Stimulated activated CD8-positive, alpha-beta memory T cell treated with anti-CD3 and anti-CD28 coated beads, Interleukin-4, amount 100 ng/mL, for 1 hour (primary cell): ENCODE measurements at places on chromosomes 12 and 14.

- DNase-seq, result no peak
These were observed 98.6 kb downstream of the IRF2BPL start for GRCh38 chr14:76929927-76930326.

DNA sequence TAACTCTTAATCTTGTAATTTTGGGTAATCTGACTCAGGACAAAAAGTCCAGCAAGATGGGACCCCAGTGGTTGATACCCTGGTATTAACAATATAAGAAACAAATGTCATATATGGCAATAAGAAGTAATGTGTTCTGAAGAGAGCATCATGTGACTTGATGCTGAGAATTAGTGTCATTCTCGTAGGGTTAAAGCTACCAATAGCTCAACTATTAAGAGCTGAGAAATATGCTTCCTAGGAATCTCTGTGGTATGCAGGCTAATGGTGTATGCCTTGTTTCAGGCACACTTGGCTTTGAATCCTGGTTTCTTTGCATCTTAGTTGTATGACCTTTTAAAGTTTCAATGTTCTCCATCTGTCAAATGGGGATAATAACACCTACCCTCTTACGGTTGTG is 9.1 kb downstream of the MYRFL start:
- no peak for DNase-seq

- DNase-seq, result no peak
These were observed 156.5 kb upstream of the PLEKHG7 start for GRCh38 chr12:92546259-92546634.

DNA sequence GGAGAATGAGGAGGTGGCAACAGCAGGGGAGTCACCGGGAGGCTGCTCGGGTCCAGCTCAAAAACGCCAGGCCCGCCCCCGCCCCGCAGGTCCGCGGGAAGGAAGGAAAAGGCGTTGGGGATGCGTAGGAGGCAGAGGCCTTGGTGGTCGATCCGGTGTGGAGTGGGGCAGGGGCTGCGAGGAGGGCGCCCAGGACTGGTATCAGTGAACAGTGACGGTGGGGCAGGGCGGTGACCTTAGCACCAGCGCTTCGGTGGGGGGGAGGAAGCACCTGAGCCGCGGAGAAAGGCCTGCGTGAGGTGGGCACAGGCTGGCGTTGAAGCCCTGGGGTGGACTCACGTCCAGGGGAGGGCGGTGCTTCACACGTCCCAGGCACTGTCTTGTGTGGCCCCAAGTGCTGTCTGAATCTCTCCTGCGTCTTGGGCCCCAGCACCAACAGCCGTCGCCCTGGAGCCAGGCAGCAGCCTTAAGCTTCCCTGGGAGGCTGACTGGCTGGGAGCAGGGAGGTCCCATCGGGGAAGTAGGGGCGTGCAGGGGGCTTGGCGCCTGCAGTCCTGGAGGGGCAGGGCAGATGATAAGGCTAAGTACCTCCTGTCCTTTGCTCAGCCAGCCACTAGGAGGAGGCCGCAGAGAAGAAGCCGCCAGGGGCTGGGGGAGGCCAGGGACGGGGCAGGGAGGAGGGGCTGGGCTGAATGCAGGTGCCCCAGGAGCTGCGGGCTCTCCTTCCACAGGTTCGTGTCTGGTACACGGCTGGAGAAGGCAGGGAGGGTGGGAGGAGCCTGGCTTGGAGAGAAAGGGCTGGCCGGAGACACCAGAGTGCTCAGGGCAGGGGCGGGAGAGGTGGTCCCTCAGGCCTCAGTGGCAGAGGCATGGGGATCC is 26.5 kb downstream of the ZBTB42 start:
- DNase-seq, result no peak

DNA sequence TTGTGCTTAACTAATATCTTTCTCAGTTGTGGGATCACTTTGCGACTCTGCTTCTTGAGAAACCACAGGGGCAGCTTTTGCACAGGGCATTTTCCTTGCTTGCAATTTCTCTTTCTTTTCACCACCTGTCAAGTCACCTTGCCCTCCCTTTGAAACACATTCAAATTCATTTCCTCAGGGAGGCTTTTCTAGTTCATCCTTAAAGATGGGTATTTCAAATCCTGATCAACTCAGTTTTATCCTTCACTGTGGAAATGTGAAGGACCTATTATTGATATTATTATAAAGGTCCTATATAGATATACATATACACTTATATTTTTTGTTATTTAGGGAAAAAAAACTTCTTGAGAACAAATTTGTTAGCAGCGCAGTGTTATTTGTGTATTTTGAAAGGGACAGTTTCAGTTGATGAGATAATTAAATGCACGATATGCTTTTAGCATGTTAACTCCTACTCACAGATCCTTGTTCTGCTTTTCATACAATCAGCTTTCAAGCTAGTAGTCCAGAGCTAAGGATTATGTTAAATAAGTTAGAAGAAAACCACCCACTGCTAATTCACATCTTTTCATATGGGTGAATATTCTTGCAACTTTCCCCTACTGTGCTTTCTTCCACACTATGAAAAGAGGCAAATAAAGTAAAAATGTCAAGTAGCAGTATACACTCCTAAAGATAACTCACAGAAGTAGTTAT is 501.4 kb upstream of the RGS6 start:
- no peak for DNase-seq

DNA sequence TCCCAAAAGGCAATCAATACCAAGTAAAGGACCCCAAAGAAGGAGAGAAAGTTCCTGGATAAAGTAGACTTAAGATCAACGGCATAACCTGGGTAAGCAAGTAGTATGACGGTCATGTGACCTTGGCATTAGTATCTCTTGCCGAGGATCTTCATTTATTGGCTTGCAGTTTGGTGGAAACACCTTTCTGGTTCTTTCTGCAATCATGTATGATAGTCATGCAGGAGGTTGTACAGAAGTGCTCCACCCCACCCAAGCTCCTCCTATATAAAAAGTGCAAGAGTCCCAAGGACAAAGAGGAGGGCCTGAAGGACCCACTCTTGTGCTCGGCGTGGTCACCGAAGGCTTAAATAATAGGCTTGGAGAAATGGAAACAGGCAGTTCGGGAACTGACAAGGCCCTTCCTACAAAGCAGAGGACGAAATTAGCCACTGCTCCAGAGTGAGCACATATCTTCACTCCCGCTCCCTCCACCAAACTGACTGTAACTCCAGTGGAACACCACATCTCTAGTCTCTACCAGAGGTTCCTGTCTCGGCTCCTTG is 750 bp downstream of the CS start:
- DNase-seq, result no peak

DNA sequence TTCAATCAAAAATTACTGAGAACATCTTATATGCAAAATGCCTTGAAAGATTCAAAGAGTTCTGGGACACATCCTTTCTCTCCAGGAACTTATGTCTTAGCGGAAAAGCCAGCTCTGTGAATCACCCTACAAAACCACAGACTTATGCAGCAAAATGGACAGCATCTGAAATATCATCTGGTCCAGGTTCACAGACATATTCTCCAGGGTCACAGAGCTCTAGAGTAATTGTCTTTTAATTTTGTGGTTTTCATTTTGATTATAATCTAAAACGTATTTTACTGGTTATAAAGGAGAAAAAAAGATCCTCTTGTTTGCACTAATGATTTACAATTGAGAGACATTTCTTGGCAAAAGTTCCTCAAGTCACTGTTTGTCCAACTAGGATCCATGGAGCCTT is 246.2 kb downstream of the MSRB3 start:
- DNase-seq, result no peak

DNA sequence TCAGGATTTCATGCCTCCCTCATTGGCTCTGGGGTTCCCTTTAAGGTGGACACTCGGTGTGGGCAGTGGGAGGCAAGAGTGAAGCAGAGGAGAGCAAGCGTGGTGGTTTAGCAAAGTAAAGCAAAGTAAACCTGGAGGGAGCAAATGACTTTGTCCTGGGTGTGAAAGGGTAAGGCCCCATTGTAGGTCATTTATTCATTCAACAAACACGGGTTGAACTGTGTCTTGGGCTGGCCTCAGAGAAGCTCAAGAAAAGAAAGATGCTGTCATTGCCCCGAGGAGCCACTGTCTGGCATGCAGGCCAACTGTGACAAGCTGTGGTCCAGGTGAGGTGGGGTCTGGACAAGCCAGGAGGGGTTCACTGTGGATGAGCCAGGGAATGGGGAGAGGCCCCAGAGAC is 68.9 kb upstream of the DLK1 start:
- DNase-seq, result no peak

- DNase-seq, result no peak
These were observed 92.9 kb downstream of the KCNC2 start for GRCh38 chr12:75116646-75117198.

DNA sequence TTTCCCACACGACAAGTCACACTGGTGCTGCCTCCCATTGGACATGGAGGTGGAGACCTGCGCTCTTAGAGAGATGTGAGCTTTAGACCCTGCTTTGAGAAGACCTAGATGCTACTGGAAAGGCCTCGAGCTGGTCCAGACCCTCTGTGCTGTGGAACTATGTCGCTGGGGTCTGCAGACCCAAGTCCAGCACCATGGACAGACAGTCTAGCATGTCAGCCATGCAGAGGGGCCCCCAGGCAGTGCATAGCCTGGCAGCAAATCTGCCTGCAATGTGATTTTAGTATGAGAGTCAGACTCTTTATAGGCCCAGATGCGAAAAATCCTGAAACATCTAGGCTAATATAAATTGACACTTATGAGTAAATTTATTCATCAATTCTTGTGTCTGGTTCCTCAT is 141.5 kb downstream of the NTF3 start:
- no peak for DNase-seq

DNA sequence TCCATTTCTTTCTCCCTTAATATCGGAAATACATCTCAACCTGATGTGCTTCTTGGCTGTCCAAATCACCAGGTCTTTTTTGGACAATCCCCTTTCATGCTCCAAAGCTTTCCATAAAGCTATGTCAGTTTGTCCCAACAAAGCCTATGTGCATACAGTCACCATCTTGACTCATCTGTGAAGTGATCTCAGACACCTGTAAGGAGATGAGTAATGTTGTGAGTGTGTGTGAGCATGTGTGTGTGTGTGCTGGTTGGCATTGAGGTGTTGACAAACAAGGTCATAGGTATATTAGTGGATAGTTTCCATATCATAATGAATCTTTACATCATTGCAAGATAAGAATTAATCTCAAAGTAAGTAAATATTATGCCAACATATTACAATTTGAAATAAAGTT is 1243.3 kb upstream of the SEL1L start:
- no peak for DNase-seq

DNA sequence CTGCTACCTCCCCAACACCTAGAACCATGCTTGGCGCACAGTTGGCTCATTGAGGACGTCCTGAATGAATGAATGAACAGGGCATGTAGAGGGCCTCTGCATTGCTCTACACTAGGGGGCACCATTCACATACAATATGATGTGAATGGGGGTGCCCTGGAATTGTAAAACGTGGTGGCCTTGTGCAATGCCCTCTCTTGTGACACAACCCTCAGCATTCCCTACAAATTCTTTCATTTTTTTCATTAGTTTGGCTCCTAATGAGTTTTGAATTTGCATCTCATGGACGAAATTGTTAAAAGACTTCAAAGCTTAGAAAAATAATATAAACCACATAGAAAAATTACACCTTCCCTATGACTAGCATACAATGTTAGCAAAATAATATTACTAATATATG is 2.3 kb upstream of the DIO2 start:
- DNase-seq, result no peak

GRCh38 chr12:94500831-94501567 is 41.3 kb upstream of the CEP83 start:
- DNase-seq, result no peak

DNA sequence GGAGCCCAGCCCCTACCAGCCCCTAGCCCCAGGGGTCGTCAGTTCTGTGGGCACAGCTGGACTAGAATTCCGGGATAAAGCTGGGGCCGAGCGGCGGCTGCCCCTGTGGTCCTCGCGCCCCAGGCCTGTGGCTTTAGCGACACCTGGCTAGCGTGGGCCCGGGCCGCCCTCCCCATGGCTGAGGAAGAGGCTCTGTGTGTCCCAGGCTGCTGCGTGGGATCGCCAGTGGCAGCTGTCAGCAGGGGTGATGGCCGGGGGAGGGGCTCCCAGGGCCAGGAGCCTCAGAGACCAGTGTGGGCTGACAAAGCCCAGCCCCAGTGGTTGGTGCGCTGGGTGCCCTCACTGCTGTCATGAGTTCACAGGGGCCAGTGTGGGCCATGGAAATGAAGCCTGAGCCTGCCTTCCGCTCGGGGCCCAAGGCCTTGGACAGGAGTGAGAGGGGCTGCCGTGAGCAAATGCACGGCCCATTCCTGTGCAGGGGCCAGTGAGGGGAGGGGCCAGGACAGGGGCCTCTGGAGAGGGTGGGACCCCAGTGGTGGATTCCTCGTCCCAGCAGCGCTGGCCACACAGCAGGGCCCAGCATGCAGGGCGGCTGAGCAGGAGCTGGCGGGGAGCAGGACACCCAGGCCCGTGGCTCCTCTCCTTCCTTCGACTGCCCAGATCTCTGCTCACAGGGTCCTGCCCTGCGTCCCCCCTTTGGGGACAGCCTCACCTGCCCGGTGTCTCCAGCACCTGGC is 11.4 kb downstream of the FBRSL1 start:
- DNase-seq, result no peak

GRCh38 chr12:67457778-67458665 is 188.9 kb downstream of the CAND1 start:
- DNase-seq, result no peak

DNA sequence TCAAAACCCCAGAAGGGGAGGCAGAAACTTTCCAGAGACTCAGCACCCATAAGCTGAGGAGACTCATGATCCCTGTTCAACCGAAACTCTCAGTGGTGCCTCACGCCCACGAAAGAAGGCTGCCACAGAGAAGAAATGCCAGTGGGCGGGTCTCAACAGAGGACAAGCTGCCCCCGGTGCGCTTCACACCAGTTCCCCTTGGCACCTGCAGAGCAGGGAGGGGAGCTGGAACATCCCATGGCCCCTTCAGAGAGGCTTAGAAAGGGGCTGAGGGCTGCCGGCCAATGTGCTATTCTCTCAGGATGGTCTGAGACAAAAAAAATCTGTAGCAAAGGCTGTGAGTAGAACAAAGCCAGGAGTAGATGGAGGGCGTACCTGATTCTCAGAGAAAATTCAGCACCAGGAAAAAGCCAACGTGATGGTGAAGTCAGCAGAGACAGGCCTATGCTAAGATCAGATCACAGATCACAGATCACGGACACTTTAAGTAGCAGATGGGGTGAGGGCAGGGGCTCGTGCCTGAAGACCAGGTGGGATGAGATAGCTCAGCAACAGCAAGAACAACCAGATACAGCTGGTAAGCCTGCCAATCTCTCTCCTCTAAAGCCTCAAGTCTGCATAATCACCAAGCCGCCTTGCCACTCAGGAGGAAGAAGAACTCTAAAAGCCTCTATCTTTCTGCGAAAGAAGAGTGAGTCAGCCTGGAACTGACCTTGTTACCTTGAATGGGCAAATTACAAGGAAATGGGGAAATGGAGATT is 206.4 kb upstream of the GRIP1 start:
- no peak for DNase-seq

DNA sequence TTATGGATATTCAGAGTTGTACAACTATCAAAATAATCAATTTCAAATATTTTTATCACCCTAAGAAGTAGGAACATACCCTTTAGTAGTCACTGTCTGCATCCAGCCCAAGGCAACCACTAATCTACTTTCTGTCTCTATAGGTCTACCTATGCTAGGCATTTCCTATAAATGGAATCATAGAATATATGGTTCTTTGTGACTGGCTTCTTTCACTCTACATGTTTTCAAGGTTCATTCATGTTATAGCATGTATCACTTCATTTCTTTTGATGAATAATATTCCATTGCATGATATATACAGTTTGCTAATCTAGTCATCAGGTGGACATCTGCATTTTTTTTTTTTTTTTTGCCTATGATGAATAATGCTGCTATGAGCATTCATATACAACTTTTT is 112.4 kb downstream of the PPP1R12A start:
- no peak for DNase-seq
